Right renal pelvis (tissue), 4 donors: ENCODE measurements at places on chromosomes 16 and 17.

- DNase-seq = no peak
These were observed 685 bp upstream of the MPG start for GRCh38 chr16:77273-77806.

- DNase-seq = no peak
These were observed 1.1 kb upstream of the TFAP4 start for GRCh38 chr16:4273858-4274311.

GRCh38 chr17:42274253-42274542 is 2.0 kb downstream of the STAT5B start:
- no peak for DNase-seq

GRCh38 chr17:67441896-67442219 is 64.8 kb downstream of the PITPNC1 start:
- DNase-seq = no peak

GRCh38 chr16:56734429-56734828 is 4.5 kb downstream of the NUP93 start:
- no peak for DNase-seq

- DNase-seq = peak; percentile 36
These were observed 37.7 kb downstream of the DUSP14 start for GRCh38 chr17:37527249-37527851.

- DNase-seq = no peak
These were observed 6.9 kb upstream of the CD300LD start for GRCh38 chr17:74599023-74599399.

DNA sequence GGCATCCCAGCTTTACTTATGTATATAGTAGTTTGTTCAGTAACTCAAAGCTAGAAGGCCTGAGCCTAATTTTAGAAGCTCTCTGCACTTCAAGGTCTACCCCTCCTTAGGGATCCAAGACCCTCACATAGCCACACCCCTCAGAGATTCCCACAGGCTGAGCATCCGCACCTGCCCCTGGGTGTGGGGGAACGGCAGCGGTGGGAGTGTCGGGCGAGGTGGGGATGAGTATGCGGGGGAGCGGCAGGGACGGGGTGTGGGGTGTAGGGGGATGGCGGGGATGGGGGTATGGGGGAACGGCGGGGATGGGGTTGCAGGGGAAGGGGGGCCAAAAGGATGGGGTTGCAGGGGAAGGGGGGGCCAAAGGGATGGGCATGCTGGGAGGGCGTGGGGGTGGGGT is 24.9 kb upstream of the BEAN1 start:
- no peak for DNase-seq

GRCh38 chr16:1770328-1771187 is 785 bp downstream of the NME3 start:
- DNase-seq = no peak

DNA sequence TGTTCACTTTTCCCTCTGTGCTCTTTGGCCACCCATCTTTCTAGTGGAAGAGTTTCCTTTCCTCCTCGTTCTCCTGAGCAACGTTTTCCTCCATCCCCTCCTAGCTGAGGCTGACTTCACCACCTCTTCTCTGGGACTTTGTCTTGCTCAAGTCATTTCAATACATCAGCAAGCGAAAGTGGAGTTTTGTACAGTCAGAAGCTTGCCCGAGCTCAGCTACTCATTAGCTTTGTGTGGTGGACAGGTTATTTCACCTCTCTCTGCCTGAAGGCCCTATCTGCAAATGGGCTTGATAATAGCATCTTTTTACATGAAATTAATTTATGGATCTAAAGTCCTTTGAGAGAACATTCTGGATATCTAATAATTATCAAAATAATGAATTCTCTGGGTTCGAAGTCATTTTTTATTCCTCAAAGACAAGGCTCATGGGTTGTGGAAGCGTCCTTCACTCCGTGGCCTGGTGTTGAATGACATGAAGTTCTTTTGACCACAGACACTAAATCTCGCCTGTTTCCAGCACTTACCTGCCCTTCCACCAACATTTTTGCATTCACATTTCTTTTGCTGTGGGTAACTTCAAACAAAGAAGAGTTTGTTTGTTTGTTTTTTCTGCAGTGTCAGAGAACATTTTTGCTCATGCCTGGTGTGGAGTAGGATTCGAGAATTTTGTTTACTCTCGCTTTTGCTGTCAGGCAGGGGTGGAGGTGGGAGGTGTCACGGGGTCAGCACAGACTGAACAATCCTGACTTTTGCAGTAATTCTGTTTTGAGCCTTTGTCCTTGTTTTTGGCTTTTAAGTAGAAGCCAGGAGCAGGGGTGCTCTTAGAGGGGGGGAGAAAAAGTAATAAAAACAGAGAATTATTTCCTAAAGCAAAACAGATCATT is 155.0 kb upstream of the CACNG5 start:
- no peak for DNase-seq

- peak; percentile 85 for DNase-seq
These were observed 11.5 kb downstream of the CCL16 start for GRCh38 chr17:35969558-35970380.

DNA sequence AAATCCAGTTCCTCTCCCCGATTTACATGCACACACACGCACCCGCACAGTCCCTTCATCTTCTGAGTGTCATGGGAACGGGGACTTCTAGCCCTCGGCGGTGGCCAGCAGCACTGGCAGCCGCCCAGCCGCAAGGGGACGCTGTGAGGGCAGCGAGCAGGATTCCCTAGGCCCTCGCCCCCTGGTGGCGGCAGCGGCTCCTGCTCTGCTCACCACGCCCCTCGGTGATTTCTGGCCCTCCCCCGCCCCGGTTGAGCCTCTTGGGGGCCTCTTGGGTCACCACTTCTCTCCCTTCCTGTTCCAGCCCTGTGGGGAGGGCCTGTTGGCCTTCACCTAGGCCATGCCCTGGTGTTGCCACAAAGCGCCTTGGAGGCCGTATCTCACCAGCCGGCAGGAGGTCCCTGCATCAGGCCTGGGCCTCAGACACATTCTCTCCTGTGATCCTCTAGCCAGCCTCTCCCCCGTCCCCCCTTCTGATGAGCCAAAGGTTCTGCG is 75.2 kb upstream of the KSR1 start:
- DNase-seq = no peak

DNA sequence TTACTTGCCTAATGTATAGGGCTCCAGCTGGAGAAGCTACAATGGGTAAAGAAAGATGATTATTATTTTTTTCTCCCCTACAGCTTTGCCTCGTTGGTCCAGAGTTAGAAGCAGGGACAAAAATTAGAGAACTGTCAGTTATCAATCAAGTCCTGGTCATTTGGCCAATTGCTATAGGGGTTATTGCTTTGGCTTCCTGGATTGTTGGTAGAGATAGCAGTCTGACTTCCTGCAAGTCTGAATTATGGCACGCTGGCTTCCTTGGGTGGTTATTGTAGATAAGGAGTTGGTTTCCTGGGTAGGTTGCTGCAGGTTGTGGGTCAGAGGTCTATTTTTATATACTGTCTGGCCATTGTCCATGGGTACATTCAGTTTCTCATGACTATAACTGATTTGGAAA is 84.7 kb upstream of the ELAC2 start:
- DNase-seq = no peak

DNA sequence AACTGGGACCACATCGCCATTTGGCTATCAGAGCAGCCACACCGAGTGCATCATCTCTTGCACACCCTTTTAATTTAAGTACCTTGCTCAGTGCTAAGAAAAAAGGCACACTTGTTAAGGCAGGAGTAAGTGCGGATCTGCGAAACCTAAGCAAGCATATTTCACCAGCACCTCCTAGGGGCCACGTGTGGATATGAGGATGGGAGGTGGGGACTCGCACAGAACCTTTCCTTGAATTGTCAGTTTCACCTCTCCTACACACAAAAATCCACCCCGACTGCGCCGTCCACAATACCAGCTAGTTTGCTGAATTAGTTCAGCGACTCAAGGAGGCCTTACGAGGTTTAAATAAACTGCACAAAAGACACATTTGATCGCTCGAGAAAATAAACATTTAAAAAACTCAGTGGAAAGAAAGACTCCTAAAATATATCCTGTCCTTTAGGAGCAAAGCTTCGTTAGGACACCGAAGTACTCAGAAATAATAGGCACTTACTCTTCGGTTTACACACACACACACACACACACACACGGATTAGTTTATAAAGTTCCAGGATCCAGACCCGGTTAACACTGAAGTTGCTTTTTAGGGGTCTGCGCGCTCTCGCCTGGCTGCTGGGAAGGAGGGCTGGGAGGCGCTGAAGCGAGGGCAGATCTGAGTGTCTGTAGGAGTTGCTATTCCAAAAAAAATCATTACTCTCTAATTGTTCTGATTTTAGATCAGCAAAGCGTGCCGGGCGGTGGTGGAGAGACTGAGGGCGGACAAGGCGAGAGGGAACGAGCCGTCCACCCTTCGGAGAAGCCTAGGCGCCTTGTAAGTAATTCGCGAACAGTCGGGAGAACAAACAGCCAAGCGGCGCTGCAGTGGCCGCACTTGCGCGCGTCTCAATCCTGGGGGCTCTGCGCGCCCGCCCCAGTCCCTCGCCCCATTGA is 1.0 kb upstream of the KCNJ2 start:
- peak; percentile 56 for DNase-seq

DNA sequence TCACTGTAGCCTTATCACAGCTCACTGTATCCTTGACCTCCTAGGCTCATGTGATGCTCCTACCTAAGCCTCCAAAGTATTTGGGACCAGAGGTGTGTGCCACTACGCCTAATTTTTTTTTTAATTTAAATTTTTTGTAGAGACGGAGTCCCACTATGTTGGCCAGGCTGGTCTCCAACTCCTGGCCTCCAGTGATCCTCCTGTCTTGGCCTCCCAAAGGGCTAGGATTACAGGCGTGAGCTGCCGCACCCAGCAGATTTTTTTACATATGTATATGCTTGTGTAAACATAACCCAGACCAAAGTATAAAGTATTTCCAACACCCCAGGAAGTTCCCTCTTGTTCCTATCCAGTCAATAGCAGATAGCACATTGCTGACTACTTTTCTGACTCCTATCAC is 1.7 kb upstream of the PGP start:
- no peak for DNase-seq

DNA sequence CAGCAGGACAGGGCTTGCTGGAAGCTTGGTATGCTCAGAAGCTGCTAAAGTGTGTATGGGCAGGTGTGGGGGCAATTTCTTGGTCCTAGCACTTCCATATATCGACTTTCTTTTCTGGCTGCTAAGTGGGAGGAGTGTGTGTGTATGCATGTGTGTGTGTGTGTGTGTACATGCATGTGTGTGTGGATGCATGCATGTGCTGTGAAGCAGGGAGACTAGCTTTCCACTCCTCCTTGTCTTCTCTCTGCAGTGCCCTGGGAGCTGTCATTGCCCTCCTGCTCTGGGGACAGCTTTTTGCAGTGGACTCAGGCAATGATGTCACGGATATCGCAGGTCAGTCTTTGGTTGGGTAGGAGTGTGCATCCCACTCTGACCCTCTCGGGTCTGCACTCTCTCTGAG is 1.6 kb downstream of the HP start:
- DNase-seq = no peak

DNA sequence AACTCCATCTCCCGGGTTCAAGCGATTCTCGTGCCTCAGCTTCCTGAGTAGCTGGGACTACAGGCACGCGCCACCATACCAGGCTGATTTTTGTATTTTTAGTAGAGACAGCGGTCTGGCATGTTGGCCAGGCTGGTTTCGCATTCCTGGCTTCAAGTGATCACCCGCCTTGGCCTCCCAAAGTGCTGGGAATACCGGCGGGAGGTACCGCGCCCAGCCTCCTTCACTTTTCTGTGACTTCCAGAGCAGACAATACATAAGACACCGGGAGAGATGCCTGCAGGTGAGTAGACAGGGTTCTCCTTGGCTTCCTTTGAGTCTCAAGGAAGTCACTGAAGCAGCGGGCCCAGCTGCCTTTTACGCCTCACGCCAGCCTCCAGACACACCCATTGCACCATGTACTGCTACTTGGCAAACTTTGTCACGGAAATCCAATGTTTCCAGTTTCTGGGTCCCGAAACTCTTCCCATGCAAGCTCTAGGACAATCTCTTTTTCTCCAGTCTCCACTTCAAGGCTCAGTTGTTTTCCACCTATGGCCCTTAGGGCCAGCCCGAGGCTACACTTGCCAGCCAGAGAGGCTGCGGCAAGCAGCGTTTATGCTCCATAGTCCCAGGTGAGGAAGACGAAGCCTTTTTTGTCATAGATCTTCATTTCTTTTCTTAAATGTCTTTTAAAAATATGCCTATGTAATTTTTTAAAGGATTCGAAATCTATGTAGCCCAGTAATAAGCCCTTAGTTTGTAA is 886 bp upstream of the OR1F1 start:
- no peak for DNase-seq

- DNase-seq = no peak
These were observed 13.4 kb upstream of the SMIM36 start for GRCh38 chr17:55524440-55525220.

DNA sequence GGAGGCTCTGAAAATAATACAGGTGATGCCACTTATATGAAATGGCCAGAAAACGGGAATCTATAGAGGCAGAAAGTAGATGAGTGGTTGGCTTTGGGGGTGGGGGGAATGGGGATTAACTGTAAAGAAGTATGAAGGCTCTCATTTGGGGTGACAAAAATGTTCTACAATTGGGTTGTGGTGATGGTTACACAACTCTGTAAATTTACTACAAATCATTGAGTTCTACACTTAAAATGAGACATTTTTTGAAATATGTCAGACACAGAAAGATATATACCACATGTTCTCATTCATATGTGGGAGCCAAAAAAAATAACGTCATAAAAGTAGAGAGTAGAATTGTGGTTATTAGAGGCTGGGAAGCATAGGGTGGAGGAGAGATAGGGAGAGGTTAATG is 25.7 kb downstream of the ARHGAP17 start:
- no peak for DNase-seq

DNA sequence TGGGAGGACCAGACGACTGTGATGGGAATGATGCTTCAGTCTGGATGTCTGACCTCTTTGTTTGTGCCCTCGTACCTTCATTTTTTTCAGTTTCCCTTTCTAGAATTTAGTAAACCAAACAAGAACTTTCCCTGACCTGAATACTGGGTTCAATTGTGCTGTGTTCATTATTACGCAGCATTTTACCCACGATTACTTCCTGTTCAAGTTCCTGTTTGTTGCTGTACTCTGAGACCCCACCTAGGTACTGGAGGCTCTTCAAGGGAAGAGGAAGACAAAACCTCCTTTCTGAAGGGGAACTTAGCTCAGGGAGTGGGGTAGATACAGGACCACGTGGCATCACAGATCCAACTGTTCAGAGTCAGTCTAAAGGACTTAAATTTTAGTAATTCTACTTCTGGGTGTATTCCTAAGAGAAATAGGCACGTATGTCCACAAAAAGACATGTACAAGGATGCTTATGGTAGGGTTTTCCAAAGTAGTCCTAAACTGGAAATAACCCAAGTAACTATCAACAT is 9.2 kb upstream of the PRKCB start:
- DNase-seq = no peak

GRCh38 chr16:84557504-84557903 is 53.0 kb upstream of the MEAK7 start:
- DNase-seq = no peak

- no peak for DNase-seq
These were observed 153.0 kb downstream of the NTN1 start for GRCh38 chr17:9174312-9174711.

GRCh38 chr17:50659179-50659578 is 24.5 kb downstream of the ABCC3 start:
- no peak for DNase-seq
